ENCODE measurements at places on chromosomes 5 and 9.

GRCh38 chr9:1429297-1429696 lies 379.1 kb downstream of the DMRT2 start:
- DNase-seq: no peak

DNA sequence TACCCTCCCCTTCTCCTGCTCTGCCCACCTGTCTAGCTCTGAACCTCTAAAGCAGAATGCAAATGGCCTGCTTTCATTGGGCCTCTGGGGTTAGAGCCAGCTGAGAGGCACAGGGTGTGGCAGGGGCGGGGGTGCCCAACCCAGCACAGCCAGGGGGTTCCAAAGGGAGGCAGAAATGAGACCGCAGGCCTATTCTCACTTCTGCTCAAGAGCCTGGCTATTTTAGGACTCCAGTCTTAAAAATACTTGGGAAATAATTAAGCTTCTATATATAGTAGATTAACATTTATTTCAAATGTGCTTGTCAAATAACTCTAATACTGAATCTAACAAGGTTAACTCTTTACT lies 5.7 kb downstream of the QSOX2 start:
- DNase-seq: no peak

- DNase-seq: no peak
Measured at GRCh38 chr9:35103660-35104191, 795 bp upstream of the STOML2 start.

DNA sequence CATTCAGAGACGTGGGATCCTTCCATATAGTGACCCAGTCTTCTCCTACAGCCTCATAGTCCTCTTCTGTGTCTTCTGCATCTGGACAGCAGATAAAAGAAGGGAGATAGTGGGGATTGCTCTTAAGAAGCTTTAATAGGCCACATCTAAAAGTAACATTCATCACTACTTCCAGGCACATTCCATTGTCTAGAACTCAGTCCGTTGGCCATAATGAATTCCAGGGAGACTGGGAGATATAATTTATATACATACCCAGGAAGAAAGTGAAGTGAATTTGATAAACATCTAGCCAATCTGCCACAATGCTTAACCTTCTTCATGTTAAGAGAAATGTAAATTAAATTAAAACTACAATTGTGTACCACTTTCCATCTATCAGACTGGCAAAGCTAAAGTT lies 22.5 kb upstream of the GLIPR2 start:
- no peak for DNase-seq
